Sigmoid colon (tissue), 7 donors: ENCODE measurements at places on chromosomes 2 and 18.

- peak; percentile 94 for DNase-seq
Observed at GRCh38 chr18:50307738-50308470, 20.4 kb upstream of the CXXC1 start.

- DNase-seq, result no peak
Observed at GRCh38 chr2:178949584-178949983, 100.4 kb downstream of the CCDC141 start.

GRCh38 chr2:215451012-215451756 is 15.3 kb upstream of the FN1 start:
- DNase-seq, result no peak

DNA sequence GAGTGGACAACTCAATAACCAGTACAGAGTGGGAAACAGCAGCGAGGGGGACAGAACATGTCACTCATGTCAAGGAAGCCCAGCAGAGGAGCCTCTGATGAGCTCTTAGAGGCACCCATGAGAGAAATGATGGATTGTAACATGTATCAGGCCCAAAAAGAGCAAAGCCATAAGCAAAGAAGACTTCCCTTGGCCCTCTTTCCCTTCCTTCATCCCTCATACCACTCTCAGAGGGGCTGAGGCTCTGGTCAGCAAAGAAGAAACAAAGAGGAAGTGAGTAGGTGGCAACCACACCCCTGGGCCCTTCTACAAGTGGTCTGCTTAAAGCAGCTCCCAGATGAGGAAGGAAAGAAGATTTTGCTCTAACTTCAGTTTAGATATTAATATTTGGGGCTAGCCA is 112.8 kb downstream of the CDC42EP3 start:
- DNase-seq, result no peak

DNA sequence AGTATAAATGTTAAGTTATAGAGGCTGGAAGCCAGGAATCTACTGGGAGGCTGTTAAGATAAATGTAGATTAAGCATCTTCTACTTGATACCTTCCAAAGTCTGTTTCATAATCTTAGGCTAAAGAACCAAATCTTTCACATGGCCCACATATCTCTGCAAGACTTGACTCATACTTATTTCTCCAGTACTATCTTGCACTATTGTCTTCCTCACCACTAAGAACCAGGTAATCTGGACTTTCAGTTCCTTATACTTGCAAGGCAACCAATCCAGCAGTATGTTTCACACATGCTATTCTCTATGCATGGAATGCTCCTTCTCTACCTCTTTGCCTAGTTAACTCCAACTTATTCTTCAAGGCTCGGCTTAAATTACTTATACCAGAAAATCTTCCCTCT is 62.2 kb downstream of the RBMS1 start:
- DNase-seq, result no peak

- no peak for DNase-seq
Observed at GRCh38 chr2:165443511-165443910, 26.0 kb upstream of the CSRNP3 start.

DNA sequence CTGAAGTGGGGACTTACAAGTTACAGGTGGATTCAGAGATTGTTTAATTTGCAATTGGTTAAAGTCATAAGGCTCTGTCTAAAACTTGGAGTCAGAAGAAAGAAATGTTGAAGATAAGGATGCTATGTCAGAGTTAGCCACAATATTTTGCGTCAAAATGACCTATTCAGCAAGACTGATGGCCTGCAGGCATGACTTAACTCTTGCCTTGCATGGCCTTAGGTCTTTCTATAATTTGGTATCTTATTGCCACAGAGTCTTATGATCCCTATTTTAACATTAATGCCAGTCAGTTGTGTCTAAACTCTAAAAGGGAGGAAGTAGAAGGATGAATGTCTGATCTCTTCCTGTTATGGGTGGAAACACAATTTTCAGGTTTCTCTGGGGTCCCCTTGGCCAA is 5.2 kb upstream of the COMMD1 start:
- DNase-seq, result no peak

GRCh38 chr2:215052404-215052803 is 86.0 kb downstream of the ABCA12 start:
- no peak for DNase-seq

GRCh38 chr2:157596992-157597681 is 31.5 kb downstream of the ACVR1C start:
- peak; percentile 60 for DNase-seq

GRCh38 chr18:427005-427404 is 73.5 kb downstream of the COLEC12 start:
- peak; percentile 74 for DNase-seq

GRCh38 chr18:9666548-9666947 is 41.6 kb upstream of the RAB31 start:
- no peak for DNase-seq

GRCh38 chr2:109299536-109299935 is 170.5 kb downstream of the SH3RF3 start:
- DNase-seq, result no peak

DNA sequence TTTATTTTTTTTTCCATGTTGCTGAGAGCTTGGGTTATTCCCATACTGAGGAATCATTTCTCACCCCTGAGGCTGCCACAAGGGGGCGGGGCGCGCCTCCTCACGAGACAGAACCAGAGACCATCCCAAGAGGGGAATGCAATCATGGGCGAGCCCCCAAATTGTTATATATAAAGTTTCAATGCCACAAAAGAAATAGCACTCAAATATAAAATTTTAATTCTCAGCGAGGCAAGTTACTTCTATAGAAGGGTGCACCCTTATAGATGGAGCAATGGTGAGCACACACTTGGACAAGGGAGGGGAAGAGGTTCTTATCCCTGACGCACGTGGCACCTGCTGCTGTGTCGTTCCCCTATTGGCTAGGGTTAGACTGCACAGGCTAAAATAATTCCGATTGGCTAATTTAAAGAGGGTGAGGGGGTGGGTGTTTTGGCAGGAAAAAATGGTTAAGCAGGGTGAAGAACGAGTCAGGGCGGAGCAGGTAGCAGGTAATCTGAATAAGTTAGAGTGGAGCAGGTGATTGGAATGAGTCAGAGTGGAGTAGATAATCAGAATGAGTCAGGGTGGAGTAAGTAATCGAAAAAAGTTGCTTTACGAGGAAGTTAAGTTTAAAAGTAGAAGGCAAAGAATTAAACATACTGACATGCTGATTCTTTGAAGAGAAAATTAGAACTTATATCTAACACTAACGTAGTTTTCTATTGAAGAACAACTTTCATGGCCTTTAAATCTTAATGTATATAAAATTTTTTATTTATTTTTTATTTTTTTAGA is 177.5 kb downstream of the MTCL1 start:
- no peak for DNase-seq

DNA sequence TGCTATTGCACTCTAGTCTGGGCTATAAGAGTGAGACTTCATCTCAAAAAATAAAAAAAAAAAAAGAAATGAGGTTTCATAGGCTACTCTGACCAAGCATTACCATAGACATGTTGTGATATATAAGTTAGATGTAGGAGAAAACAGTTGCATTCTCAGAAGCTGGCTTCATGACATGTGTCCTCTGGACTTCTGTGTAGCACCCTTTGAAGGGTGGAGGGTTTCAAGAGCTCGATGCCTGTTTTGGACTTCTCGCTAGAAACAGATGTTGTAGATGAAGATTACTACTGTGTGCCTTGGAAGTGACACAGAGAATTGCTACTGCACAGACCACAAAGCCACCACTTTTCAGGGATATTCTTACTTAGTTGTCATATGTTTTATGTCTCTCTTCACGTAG is 91.0 kb downstream of the TMEM247 start:
- DNase-seq, result no peak

DNA sequence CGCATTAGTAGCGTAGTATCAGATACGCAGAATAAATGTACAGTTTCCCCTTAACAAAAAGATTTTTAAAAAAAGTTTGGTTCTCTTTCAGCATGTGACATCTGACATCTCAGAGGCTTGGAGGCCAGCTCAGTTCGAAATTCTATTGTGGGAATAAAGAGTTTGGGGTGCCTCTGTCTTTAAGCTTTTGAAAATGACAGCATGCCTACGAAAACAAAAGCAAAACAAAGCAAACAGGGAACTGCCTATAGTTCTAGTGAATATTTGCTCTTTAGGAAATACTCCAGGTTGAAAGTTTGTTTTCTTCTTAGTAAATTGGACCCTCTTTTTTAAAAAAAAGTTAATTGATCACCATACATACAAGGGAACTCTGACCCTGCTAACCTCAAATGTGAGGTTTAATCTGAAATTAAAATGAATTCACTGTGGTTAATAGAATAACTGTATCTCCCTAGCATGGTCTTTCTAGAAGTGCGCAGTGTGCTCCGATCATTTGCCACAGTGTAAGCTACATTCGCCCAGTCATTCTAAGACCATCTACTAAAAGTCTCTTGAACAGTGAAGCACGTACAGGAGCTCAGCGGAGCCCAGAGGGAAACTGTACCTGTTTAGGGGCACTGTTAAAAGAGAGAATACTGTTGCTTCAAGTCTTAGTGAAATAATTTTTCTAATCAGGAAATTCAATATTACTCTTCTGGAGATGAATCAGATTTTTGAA is 347.0 kb upstream of the CDH2 start:
- no peak for DNase-seq

DNA sequence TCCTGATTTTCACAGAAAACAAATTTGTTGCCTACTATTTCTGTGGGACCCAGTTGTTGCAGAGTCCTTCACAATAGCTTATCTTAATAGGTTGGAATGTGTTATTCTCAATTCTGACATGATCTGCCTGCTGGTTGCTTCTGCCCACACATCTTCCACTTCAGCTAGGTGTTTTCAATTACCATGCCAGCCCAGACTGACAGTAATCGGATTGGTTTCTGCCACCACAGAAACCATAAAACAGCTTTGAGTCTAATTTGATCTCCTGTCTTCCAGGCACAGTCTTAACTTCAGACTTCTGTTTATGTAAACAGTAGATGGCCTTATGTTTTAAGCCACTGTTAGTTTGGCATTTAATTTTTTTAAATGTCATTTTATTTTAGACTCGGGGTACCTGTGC is 248.2 kb upstream of the RBMS1 start:
- no peak for DNase-seq

DNA sequence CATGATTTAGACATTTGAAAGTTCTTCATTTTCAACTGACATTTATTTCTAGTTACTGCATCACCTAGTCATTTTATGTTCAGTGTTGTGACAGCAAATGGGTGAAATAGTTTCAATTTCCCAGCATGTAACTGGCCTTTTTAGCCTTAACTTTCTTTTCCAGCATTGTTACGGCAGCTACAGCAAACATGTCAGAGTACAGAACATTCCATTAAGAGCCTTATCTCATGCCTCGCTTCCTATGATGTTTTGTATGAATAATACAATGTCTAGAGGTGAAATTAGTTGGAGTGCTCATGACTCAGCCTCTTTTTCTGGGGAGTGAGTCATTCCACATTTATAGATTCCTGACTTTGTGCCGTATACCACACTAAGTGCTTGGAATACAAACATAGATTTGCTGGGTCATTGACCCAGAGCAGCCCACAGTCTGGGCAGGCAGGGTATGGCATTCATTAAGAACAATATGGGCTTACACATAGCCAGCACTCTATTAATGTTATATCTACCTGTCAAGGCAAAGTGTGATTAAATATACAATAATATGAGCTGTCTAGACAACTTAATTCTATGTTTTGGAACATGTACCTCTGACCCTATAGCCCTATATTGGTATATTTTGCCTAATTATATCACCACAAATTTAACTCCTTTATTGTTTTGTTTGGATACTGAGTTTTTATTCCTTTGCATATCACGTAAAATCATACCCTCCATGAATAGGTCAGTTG is 72.2 kb downstream of the MAP2 start:
- no peak for DNase-seq

GRCh38 chr2:70201225-70201768 is 10.5 kb upstream of the C2orf42 start:
- no peak for DNase-seq

GRCh38 chr2:159557437-159558034 is 58.8 kb downstream of the BAZ2B start:
- DNase-seq, result no peak

- no peak for DNase-seq
Observed at GRCh38 chr2:131014141-131014540, 79.1 kb downstream of the FAM168B start.

- peak; percentile 81 for DNase-seq
Observed at GRCh38 chr2:223051693-223052289, at the start of gene KCNE4. Gene KCNE4, plus strand, starts transcription at chr2:223052190. Its CDS starts 641 bp downstream, at chr2:223052831.

GRCh38 chr2:134712736-134713135 is 6.1 kb downstream of the TMEM163 start:
- no peak for DNase-seq

DNA sequence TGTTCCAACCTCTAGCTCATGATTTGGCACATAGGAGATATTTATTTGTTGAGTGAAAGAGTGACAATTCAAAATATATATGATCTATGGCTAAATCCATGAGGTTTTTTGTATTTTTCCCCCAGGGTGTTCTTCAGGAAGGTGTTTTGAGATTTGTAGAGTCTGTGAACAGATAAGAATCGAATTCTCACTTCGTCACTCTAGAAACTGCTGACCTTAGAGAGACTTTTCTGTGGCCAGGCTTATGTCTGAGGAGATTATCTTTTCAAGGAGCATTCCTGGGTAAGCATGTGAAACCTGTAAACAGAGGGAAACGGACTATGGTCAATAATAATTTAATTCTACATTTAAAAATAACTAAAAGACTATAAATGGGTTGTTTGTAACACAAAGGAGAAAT is 849 bp upstream of the ITGB6 start:
- DNase-seq, result no peak

DNA sequence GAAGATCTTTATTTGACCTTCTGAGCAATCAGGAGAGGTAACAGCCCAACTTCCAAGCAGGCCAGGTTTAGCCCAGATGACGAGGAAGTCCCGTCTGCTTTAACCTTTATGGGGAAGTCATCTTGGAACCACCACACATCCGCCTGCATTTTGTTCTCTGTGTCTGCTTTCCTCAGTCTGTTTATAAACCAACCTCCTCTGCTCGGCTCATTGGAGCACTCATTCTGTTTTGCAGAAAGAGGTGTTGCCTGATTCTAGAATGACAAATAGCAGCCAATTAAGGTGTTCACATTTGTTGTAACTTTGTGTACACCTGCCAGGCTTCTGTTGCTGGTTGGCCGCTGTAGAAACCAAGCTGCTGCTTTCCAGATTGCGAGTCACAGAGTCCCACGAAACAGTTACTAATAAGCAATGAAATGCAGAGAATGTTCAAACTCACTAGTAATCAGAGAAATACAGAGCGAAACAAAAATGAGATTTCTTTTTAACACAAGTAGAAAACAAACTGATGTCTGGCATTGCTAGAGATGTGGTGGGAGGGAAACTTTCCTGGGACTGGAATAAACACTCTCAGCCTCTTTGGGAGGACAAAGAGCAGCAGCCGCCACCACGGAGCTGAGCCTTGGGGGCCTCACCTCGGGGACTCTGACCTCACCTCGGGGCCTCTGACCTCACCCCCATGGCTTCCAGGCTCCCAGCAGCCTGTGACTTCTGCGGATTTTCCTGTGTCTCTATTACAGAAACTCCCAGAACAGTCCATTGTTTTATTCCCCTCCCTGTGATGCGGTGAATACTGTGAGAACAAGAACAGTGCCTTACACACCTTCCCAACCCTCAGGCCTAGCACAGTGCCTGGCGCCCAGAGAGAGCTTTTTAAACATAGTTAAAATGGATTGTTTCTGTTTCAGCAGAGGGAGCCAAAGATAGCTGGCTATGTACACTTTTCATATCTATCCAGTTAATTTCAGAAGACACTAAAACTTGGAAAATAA is 64.0 kb downstream of the MBP start:
- no peak for DNase-seq
